ENCODE measurements at places on chromosomes 16 and 17.

GRCh38 chr17:4492721-4493561 is 5.7 kb upstream of the SPNS2 start:
- no peak for DNase-seq

DNA sequence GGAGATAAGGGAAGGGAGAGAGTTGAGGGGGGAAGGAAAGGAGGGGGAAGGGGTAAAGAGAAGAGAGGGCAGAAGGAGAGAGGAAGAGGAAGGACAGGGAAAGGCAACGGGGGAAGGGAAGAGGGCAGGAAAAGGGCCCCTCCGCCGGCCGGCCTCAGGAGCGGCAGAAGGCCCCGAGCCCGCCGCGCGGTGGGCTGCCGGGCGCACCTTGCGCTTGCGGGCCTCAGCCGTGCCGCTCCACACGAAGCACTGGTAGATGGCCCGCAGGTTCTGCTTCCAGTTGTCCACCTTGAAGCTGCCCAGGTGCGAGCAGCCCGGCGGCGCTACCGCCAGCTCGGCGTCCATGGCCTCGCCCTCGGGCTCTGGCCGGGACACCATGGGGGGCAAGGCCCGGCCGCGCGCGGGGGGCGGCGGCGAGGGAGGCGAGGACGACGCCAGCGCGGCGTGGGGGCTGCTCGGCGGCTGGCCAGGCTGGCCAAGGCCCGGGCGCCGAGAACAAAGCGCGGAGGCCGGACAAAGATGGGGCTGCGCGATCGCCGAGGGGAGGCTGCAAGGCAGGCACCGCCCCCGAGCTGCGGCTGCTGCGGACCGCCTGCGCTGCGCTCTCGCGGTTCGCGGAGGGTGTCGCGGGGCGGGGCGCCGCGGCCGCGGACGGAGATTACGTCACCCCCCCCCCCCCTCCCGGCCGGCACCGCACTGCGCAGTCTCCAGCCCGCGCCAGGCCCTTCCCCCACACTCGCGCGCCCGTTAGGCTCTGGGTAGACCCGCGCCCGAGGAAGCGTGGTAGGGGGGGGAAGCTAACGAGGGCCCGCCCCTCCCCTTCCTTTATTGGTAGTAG is at the start of gene USP22:
USP22 (minus strand) TSS at position 554 of the 838 bp plus-strand sequence; CDS start at position 378, 176 bp downstream.
- peak; percentile 92 for DNase-seq

DNA sequence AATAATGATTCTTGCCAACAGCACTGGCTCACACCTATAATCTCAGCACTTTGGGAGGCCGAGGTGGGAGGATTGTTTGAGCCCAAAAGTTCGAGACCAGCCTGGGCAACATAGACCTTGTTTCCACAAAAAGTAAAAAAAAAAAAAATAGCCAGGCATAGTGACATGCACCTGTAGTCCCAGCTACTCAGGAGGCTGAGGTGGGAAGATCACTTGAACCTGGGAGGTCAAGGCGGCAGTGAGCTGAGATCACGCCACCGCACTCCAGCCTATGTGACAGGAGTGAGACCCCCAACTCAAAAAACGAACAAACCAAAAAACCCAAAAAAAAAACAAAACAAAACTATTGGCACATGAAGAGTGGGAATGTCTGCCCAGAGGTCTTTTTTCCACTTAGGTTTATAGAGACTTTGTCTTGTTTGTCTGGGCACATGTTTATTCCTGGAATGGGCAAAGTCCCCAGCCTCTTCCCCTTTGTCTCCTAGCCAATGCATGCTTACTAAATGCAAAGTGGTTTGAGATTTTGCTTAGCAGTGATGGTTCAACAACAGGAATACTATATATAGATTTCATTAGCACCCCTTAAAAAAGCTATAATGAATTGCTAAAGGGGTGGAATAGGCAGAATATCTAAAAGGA is 25.9 kb downstream of the NMT1 start:
- DNase-seq: no peak

GRCh38 chr17:79810130-79811010 is 13.5 kb upstream of the CBX8 start:
- no peak for DNase-seq

DNA sequence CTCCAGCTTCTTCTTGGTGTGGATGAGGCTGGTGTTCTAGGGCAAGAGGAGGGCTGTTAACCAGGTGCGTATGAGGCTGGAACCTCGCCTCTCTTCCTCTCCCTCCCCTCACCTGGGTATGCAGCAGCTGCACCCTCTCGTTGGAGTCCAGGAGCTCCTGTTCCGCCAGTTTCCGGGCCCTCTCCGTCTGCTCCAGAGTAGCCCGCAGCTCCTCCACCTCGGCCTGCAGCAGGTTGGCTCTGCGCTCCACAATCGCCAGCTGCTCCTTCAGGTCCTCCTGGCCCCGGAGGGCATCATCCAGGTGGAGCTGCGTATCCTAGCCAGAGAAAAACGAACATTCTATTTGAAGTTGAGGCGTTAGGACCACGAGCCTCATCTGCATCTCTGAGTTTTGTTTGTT is 25.4 kb downstream of the MYH3 start:
- no peak for DNase-seq

DNA sequence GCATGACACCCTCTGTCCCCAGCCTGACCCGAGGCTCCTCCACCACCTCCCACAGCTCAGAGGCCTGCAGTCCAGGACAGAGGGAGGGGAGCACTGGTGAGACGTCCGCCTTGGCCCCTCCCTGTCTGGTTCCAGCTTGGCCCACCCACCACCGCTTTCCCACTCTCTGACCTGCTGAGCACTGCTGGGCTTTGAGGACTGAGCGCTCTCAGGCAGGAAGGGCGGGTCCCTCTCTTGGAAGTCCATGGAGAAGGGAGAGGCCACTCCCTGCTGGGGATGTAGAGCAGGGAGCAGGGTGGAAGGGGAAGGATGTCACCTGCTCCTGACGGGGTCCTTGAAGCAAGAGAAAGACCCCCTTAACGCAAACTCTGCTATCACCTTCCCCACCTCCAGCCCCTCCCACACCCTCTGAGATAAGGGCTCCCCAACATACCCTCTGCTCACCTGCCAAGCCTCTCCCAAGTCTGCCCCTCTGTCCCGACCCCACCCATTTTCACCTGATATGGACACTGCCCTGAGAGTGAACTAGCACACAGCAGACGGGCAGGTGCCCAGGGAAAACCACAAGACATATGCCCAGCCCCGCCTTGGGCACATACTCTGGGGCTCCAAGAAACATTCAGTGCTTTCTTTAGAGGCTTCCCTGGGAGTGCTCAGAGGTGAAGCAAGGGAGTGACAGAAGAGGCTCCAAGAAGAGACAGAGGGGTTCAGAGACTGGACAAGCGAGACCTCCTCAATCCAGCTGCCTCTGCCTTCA is 1.4 kb downstream of the OSBPL7 start:
- DNase-seq: no peak

DNA sequence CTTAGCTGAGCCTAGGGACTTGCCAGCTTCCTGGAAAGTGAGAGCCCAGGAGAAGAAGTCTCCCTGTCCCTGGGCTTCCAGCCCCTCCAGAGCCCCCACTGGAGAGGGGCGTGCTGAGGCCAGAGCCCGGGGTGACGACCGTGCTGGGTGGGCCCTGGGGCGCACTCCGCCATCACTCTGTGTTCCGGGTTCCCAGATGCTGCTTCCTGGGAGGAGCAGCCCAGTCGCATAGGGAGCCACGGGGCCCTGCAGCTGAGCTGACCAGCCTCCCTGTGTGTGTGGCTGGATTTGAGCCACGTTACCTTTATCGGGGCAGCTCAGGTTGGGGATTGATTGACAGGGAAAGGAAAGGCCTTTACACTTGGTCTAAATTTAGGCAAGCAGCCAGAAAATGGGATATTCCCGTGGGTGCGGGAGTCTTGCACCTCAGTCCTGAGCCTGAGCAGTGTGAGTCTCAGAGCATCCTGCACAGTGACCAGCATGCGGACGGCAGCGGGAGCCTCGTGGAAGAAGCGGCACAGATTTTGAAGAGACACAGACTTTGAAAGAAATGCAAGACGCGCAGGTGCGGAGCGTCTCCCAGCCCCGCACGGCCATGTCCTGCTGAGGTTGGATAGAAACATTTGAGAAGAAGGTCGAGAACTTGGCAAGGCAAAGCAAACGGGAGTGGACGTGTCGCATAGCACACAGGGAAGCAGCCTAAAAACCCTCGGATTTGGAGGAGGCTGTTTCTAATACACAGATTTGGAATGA is 51.3 kb upstream of the ZNF750 start:
- DNase-seq: no peak

DNA sequence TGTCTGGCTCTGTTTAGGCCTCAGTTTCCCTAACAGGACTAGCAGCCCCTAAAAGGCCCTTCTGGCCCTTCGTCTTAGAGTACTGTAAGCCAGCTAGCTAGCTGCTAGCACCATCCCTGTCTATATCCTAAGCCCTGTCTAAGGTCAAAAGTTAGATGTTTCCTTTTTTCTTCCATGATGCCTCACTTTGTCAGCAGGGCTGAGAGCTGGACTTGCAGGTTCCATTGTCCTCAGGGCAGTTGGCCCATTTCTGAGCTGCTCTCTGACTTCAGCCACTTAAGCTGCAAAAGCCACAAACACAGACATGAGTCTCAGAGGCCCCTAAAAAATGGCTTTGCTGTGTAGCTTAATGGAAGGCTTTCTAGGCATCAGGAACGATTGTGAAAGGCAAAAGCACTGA is 187.7 kb downstream of the CBLN1 start:
- no peak for DNase-seq

GRCh38 chr17:48603959-48604769 is 622 bp downstream of the HOXB6 start:
- peak; percentile 17 for DNase-seq

GRCh38 chr17:5225668-5226457 is 8.8 kb downstream of the SCIMP start:
- no peak for DNase-seq

DNA sequence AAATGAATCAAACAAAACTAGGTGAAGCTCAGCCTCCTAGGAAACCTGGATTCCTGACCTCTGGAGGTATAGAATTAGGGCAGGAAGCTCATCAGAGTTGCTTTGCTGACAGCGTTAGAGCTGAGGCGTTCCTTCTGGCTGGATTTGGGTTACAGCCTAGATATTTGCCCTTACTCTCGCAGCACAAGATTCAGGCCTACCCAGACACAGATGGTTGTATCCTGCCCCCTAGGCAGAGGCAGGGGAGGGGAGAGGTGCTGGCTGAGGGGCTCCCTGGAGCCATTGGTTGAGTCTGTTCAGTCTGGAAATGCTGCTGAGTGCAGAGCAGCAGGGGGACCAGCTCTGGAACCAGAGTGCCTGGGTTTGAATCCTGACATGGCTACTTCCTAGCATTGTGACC is 78.4 kb downstream of the MPRIP start:
- DNase-seq: no peak

DNA sequence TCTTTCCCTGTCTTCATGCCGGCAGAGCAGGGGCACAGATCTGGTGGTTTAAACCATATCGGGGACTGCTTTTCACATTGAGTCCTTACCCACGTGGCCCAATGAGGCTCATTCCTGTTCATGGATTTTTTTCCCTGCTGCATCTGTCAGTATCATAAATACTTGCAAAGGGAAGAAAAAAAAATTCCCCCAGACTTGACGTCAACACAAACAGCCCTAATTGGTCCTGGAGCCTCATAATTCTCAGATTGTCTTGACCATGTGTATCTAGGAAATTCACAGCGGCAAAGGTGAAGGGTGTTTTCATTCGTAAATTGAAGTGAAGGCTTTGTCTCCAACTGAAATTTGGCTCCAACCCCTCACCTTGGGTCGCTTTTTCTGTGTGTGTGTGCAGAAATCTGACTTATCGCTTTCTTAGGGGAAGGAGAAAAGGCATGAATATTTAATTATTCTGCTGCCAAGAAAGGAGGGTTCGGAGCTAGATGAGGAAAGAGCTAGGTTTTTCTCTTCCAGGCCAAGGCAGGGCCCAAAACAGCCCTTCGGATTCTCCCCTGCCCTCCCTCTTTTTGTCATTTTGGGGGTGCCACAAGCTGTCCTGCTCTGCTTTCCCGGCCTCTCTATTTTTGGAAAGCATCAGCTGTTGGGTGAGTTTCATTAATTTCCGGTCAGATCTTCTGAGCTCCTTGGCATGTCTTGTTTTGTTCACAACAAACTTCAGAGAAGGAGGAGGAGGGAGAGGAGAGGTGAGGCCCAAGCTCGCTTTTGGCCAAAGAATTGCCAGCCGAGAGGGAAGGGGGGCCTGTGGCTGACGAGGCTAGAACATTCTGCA is 17.8 kb upstream of the CIBAR2 start:
- DNase-seq: no peak

DNA sequence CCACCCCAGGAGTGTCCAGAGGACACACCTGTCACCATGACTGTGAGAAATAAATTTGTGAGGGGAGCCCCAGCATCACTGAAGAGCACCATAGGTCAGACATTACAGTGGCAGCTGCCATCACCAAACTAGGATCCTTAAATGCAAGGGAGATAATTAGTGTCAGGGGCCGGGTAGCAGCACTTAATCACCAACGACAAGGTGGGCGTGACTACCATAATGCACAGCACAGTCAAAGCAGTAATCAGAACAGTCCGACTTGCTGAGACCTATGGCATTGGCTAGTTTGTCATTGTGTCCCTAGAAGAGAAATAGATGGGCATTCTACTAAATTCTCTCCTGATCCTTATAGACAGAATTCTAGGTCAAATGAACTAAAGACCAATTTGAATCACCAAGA is 856.7 kb upstream of the GOT2 start:
- DNase-seq: no peak

DNA sequence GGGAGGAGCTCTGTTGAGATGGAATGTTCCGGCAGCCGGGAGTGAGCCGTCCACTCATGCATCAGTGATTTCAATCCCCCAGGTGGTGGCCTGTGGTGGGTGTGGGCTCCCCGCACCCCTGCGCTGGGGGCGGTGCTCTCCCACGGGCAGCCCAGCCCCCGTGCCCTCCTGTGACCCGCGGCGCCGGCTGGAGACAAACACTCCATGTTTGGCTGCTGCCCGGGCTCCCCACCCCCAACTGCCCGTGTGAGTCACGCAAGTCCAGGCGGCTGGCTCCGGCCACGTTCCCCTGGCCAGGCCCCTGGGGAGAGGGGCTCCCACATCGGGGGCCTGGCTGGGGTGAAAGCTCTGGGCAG is 29.4 kb downstream of the CACNA1H start:
- DNase-seq: peak; percentile 42

- DNase-seq: no peak
These were observed 80.5 kb downstream of the TBC1D16 start for GRCh38 chr17:79955167-79955549.

GRCh38 chr17:40103688-40104087 is 3.3 kb upstream of the NR1D1 start:
- no peak for DNase-seq

GRCh38 chr17:49519781-49520180 is 24.7 kb downstream of the NGFR start:
- no peak for DNase-seq

GRCh38 chr16:86391486-86391885 is 118.8 kb upstream of the FOXF1 start:
- no peak for DNase-seq

- no peak for DNase-seq
These were observed 85.1 kb downstream of the RAP1GAP2 start for GRCh38 chr17:2881295-2881694.

GRCh38 chr17:29838961-29839360 is 91.1 kb downstream of the SSH2 start:
- no peak for DNase-seq

GRCh38 chr17:68682903-68683302 is 81.7 kb upstream of the FAM20A start:
- DNase-seq: no peak

DNA sequence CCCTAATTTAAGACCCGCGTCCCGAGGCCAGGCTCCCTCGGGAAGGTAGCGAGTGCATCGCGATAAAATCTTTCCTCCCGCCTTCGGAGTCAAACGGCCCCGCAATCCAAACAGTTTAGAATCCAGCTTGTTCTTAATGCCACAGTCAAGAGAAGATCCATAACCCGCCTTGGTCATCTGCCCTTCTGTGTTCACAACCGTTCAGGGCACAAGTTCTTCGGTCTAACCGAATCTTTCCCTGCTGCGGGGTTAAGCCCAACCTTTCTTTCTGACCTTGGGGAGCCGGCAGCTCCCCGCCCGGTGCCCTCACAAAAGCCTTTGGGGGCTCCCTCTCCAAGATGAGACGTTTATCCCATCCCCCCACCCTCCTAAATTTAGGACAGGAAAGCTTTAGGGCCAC is 30.3 kb downstream of the CPSF4L start:
- no peak for DNase-seq
